HT-29 (cell line): ENCODE measurements at places on chromosomes 1 and 21. TPM values are rescaled to one million over a fixed set of nuclear protein-coding genes. Genes with fewer than 3 reads are reported as not detected.

The RPL5 gene
- 1,169 and 1,308 TPM in 2 replicates for total RNA-seq

The ST6GALNAC5 gene
- not detected in 2 replicates for total RNA-seq

The CYB561D1 gene
- total RNA-seq, result 5.9 TPM in 2 replicates

The OVAAL gene
- total RNA-seq, result not detected in 2 replicates

The SSU72 gene
- total RNA-seq, result 140 and 148 TPM in 2 replicates

The ZNF695 gene
- total RNA-seq, result 6.0 and 8.1 TPM in 2 replicates

The TIAM1 gene
- not detected in 2 replicates for total RNA-seq

The OR2L5 gene
- total RNA-seq, result not detected in 2 replicates

The LIN28A gene
- not detected in 2 replicates for total RNA-seq

The LPAR3 gene
- total RNA-seq, result not detected in 2 replicates

The GUCA2B gene
- 0.26 and 0.84 TPM in 2 replicates for total RNA-seq

The NOTCH2NLA gene
- total RNA-seq, result 32.7 and 34.7 TPM in 2 replicates

The NTNG1 gene
- not detected in 2 replicates for total RNA-seq

The RHD gene
- 0.66 TPM in 1 of 2 replicates, not detected in the other for total RNA-seq

The LCE1E gene
- total RNA-seq, result 3.0 and 5.2 TPM in 2 replicates

The AMY2A gene
- not detected in 2 replicates for total RNA-seq

The SOX13 gene
- 28.7 and 32.8 TPM in 2 replicates for total RNA-seq

The SPRR1B gene
- 0.57 and 1.9 TPM in 2 replicates for total RNA-seq

The INPP5B gene
- 10.0 and 15.5 TPM in 2 replicates for total RNA-seq

The CEPT1 gene
- 13.7 and 14.9 TPM in 2 replicates for total RNA-seq

The CITED4 gene
- total RNA-seq, result 3.1 and 6.4 TPM in 2 replicates

The DNAJC8 gene
- total RNA-seq, result 29.3 and 31.7 TPM in 2 replicates

The MFAP2 gene
- 0.08 and 0.33 TPM in 2 replicates for total RNA-seq

The DCST2 gene
- 0.70 and 3.3 TPM in 2 replicates for total RNA-seq

The GUCA2A gene
- total RNA-seq, result 0.69 and 1.7 TPM in 2 replicates

The SLAMF1 gene
- total RNA-seq, result not detected in 2 replicates

The TAS1R1 gene
- not detected in 2 replicates for total RNA-seq

The RNU1-1 gene
- total RNA-seq, result under 0.01 TPM in 2 replicates

The PRSS38 gene
- total RNA-seq, result not detected in 2 replicates

The SLAMF6 gene
- not detected in 2 replicates for total RNA-seq

The HOOK1 gene
- 8.4 and 94.4 TPM in 2 replicates for total RNA-seq

The SPATA46 gene
- not detected in 2 replicates for total RNA-seq

The LRRC39 gene
- 0.05 and 0.41 TPM in 2 replicates for total RNA-seq

The PLA2G2D gene
- total RNA-seq, result not detected in 2 replicates

The CBS gene
- total RNA-seq, result 0.47 TPM in 1 of 2 replicates, not detected in the other
